Activated effector memory CD4-positive, alpha-beta T cell treated with Interleukin-2 at 50 U/mL for 16 hours (primary cell): ENCODE measurements at places on chromosomes 4 and X.

GRCh38 chr4:36183232-36183631 is 61.1 kb downstream of the ARAP2 start:
- no peak for DNase-seq

GRCh38 chrX:17674601-17675000 is 62.7 kb upstream of the SCML1 start:
- no peak for DNase-seq

- no peak for DNase-seq
Observed at GRCh38 chrX:106774981-106775380, 27.5 kb upstream of the TBC1D8B start.

DNA sequence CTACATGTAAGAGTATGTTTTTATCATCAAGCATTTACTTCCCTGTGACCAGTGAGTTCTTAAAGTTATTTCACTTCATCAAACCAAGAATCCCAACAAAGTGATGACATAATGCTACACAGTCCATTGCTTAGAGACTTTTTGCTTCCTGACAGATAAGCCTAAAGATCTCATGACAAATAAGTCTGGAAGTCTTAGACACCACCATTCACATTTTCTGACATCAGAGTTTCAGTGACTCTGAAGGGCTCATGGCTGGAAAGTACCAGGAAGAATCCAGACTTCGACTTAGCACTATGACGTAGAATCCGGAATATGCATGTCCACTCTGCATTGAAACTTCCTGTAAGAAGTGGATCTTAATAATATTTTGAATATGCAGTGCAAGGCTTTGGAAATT is 53.7 kb downstream of the CLDN22 start:
- no peak for DNase-seq

- no peak for DNase-seq
Observed at GRCh38 chr4:128709268-128709667, 100.2 kb upstream of the JADE1 start.

GRCh38 chr4:25904748-25905082 is 9.3 kb upstream of the SMIM20 start:
- no peak for DNase-seq

DNA sequence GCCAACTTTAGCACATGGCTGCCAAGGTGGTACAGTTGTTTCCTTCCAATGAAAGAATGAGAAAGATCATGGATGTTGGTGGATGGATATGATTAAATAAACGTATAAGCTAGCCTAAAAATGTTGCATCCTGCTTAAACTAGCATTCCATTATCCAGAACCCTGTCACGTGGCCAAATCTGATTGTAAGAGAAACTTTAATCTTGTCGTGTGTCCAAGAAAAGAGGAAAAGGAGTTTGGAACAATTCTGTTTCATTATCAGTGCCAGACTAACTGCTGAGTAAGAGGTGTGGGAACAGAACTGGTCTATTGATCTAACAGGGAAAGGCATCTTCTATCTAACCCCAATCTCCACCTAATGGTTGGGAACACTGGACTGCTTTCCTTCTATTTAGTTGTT is 325.2 kb upstream of the BMP3 start:
- DNase-seq: no peak

GRCh38 chrX:7247346-7247745 is 99.4 kb upstream of the PUDP start:
- DNase-seq: no peak

GRCh38 chr4:78532046-78532445 is 19.5 kb upstream of the ANXA3 start:
- no peak for DNase-seq

DNA sequence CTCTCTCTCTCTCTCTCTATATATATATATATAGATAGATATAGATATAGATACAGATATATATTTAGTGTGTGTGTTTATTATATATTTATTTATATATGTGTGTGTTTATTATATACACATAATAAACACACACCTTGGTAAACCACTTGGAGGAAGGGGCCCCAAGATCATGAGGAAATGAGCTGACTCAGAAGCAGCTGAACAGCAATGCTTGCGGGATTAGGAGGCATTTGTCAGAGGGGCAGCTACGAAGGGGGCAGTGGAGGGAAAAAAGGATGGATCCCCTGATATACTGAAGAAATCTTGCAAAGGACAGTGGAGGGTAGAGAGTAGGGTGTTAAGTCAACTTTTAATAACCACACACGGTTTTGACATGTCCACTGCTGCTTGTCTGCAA is 120.0 kb upstream of the SORBS2 start:
- no peak for DNase-seq

- no peak for DNase-seq
Observed at GRCh38 chr4:52676536-52676935, 17.4 kb upstream of the USP46 start.

DNA sequence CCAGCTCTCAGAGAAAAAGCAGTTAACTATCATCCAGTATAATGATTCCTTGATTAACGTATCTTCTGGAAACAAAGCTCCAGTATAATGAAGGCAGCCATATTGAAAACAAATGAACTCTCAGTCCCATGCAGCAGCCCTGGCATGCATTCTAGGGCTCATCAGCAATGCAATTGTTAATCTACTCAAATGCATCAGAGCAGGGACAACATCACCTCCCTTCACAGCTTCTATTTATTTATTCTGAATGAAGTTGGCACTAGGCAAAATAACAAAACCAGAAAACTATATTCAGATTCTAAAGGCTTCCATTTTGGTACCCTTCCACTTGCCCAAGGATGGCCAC is 11.4 kb downstream of the SH3D19 start:
- DNase-seq: no peak

DNA sequence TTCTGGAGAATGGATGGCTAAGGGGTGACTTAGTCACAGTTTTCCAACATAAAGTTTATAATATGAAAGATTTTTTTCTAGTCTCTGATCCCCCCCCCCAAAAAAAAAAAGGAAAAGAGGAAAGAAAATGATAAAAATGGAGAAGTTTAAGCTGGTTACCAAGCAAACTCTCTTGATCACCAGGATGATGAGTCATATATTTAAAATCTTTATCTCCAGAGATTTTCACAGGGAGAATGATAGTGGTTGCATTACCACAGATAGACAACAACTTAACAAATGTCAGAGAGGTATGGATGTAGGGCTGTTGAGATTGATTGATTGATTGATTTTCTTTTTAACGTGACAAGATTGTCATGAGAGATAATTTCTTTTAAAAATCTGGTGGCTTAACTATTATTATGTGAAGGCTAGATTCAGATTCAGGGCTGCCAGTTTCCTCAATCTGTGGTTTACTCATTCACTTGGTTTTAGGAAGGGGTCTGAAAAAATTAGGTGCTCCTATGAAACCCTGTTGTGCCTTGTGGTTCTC is 13.3 kb upstream of the TEX13C start:
- no peak for DNase-seq

GRCh38 chr4:33772582-33772981 is 2471.7 kb downstream of the ARAP2 start:
- DNase-seq: no peak

DNA sequence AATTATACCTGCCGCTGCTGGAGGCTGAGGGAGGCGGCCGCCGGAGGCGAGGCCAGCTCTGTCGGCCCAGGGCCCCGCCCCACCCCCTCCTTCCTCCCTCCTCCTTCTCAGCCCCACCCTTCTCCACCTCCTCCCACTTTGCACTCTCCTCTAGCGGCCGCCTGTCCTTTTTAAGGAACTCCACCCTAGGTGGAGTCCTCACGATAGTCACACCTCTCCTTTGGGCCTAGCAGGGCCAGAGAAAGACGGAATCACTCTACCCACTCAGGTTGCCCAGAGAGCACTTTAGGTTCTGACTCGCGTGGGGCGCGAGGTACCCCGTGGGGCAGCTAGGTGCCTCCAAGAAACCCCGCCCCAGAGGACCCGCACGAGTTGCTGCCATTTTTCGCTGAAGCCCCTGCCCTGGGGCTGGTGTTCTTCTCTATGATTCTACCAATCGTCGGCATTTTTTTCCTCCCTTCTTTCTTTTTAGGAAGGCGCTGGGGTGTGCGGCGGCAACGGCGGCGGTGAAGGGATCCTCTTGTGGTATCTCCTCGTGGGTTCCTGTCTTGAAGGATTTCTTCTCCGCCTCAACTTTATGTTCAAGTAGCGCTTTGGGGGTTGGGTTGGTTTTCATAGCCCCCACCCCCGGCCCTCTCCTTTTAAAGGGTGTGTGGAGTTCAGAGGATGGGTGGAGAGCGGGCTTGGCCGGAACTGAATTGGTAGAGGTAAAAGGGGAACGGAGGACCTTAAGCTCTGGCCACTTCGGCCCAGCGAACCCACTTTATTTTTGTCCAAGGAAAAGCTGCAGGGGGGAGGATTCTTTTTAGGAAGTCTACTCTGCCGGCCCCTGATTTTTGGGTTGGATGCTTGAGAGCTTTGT is at the start of gene KLF8:
TSS of gene KLF8 (plus strand) at position 136 of the 862 bp plus-strand sequence. CDS start 979 bp downstream, outside the sequence.
- DNase-seq: peak; percentile 18

DNA sequence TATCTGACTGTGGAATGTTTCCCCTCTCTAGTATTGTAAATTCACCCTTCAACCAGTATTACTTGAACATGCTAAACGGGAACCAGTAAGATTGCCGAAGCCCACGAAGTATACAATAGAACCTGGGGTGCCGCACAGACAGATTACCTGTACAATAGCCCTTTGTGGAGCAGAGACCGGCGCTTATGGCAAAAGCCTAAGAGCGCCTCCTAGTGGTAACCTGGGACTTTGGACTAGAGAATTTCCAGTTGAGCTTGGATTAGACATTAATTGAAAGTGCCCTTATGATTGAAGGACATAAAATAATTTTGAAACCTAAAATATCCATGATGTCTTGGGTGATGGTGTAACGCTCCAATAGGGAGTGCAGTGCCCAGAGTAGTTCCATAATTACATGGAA is 14.1 kb downstream of the ZNF157 start:
- DNase-seq: peak; percentile 48

GRCh38 chr4:3407171-3407771 is 34.5 kb upstream of the HGFAC start:
- DNase-seq: no peak

GRCh38 chr4:1512738-1513660 is 106.8 kb upstream of the NKX1-1 start:
- DNase-seq: peak; percentile 19

- DNase-seq: no peak
Observed at GRCh38 chr4:145830699-145831098, 107.9 kb downstream of the ZNF827 start.

GRCh38 chr4:138540056-138540800 is 298.1 kb upstream of the SLC7A11 start:
- DNase-seq: no peak

GRCh38 chrX:96575011-96575410 is 109.6 kb upstream of the DIAPH2 start:
- DNase-seq: no peak

DNA sequence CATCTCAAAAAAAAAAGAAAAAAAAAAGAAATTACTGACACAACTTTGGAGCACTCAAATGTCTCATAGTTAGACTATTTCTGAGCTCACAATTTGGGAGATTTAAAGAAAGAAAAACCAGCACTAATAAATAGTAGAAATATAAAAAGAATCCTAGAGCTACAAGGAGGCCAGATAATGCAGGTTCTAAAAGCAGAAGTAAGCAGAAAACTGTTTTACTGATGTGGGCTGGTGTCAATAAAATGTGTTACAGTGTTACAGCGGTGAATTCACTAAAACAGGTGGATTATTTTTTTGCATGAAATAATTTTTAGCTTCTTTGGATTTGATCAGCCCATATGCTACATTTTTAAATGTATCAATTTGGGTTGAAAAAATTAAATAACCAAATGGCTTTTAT is 375.9 kb downstream of the GPM6A start:
- DNase-seq: no peak

- DNase-seq: no peak
Observed at GRCh38 chr4:112082954-112083586, 62.2 kb upstream of the FAM241A start.

- no peak for DNase-seq
Observed at GRCh38 chrX:150879855-150880807, 18.3 kb downstream of the CD99L2 start.

DNA sequence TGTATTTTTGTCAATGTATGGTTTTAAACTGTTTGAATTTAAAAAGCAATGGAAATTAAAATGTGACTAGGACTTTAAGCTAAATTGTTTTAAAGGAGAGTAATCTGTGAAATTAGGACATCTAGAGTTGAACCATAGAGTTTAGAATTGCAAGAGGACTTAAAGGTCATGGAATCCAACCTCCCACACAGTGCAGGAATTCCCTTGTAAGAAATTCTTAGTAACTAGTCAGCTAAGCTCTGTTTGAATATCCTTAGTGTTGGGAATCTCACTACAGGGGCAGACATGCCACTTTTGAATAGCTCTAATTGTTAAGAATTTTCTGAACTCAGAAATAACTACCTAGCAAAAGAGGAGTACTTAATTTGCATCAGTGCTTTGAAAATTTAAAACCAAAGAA is 292.9 kb downstream of the IL1RAPL1 start:
- no peak for DNase-seq

- no peak for DNase-seq
Observed at GRCh38 chr4:131302108-131302507, 1847.0 kb upstream of the PCDH10 start.

DNA sequence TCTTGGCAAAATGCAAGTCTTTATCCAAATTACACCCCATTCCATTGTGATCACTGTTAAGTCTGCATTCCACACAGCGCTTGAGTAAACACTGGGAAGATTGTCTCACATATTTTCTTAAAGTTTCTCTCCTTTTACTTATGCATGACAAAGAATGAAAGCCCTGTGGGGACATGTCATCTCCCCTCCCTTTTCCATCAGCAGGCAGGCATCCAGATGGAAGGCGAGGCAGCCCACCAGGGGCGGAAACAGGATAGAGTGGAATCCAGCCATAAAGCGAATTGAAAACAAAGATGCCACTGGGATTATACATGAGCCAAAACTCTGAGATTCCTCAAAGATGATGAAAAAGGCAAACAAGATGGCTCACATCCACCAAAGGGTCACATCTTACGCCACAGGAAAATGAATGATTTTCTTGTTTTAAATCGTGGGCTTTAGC is 78.2 kb downstream of the AFAP1 start:
- DNase-seq: no peak

- no peak for DNase-seq
Observed at GRCh38 chr4:13635286-13635799, 7.8 kb upstream of the BOD1L1 start.

- no peak for DNase-seq
Observed at GRCh38 chrX:150566734-150567182, 1.7 kb upstream of the MTM1 start.

DNA sequence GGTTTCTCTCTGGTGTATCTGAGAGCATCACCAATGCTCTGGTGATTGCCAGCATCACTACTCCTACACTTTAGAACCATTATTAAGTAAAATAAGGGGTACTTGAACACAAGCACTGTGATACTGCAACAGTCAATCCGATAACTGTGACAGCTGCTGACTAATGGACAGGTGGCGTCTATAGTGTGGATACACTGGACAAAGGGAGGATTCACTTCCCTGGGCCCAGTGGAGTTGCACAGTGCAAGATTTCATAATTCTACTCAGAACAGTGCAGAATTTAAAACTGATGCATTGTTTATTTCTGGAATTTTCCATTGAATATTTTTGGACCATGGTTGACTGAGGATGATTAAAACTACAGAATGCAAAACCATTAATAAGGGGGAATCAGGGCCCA is 97.8 kb downstream of the SHROOM3 start:
- DNase-seq: no peak
